ENCODE measurements at places on chromosomes 7 and 10. TPM values are rescaled to one million over a fixed set of nuclear protein-coding genes. Genes with fewer than 3 reads are reported as not detected.

The FBXO24 gene
- 0.42 TPM for total RNA-seq

The GNAT3 gene
- total RNA-seq, result not detected

The PNLIPRP3 gene
- total RNA-seq, result not detected

The SLC13A1 gene
- not detected for total RNA-seq

The LIPJ gene
- not detected for total RNA-seq

The MACROH2A2 gene
- total RNA-seq, result 4.5 TPM

All from activated CD4-positive, alpha-beta T cell treated with anti-CD3 and anti-CD28 coated beads, Interleukin-2, amount 10 ng/mL, durations not matched to agents 24 days and 14 days (primary cell).